ENCODE measurements at places on chromosomes 1 and 21.

DNA sequence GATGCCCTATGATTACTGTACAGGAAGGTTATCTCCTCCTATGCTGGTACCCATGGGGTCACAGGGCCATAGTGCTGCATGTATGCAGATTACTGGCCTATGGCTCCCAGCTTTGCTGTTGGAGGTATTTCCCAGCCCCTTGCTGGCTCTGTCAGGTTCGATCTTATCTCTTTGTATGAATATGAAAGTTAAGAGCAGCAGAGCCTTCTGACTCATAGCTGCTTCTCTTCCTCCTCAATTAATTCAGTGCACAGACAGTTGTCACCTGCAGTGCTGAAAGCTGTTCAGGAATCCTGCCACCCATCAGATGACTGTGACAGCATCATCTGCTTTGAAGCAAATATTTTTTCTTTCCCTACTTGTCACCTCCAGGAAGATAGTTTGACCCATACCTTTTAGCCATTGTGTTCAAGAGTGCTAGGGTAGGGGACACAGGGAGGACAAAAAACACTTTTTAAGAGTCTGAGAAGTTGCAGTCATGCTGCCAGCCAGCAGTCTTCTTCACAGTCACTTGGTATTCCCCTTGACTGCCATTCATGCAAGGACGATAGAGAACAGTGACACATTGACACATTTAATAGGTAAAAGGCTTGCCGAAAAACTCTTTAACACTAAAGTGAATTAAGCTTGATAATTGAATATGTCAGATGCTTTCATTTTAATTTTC is 73.1 kb downstream of the KIF1B start:
- no peak for DNase-seq

DNA sequence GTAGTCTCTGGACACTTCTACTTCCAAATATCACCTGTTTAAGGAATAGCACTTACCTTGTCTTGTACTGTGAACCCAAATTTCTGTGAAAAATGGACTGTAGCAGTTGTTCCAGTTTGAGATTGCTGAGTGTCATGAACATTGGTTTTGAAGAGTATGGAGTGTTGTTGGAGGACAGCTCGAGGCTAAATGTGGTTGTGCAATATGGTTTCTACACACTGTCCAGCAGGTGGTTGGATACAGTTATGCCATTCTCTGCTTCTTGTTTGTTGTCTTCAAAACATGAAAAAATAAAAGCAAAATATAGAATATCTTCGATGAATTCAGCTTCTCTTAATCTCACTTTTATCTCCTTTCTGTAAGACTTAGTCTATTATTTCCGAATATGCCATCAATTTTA is 67.1 kb downstream of the DDR2 start:
- no peak for DNase-seq

DNA sequence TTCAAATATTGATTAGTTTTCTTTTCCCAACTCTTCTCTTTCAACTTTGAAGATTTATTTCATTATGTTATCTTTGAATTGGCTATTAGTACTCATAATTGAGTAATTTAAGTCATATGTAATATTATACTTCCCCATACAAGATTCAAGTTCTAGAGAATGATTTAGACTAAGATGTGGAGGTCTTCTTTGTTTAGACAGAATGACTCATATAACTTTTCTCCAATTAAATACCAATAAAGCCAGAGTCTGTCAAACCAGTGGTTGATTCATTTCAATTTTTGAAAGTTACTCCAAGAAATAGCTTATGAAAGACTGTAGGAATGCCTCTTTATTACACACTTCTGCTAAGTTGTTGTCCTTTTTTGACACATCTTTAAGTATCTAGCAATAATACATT is 115.8 kb upstream of the SLC35F3 start:
- no peak for DNase-seq

DNA sequence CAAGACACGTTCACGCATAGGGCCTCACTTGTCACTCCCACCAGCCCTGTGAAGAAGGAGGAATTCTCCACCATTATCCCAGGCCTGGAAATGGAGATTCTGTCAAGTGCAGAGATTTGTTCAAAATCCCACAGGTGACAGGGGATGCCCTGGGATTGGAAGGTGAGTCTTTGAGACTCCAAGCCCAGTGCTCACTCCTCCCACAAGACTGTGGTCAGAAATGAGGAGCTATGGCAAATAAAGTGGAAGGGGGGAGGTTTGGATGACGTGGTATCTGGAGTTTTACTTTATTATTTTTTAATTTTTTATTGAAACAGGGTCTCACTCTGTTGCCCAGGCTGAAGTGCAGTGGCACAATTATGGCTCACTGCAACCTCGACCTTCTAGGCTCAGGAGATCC is 12.8 kb upstream of the FOXO6 start:
- no peak for DNase-seq

- DNase-seq = no peak
These were observed 142.2 kb downstream of the NFIA start for GRCh38 chr1:61224609-61225008.

DNA sequence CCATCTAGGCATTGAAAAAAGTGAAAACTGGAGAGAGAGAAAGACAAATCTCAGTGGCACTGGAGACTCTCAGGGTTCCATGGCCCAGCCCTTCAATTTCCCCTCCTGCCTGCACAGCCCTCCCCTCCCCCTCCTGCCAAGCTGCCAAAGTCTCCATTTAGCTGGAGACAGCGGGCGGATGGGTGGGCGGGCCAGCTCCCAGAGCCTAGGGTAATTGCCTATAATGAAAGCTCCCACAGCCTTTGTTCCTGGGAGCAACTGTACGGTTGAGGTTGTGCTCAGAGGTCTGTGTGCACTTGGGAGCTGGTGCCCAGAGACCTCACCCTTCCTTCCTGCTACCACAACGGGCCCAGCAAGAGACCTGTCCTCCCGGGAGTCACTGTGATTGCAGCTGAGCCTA is 89.6 kb downstream of the NAV1 start:
- DNase-seq = no peak

GRCh38 chr1:203500279-203500678 is 6.3 kb downstream of the OPTC start:
- no peak for DNase-seq

GRCh38 chr1:154629061-154629674 is 21.2 kb upstream of the ADAR start:
- no peak for DNase-seq

DNA sequence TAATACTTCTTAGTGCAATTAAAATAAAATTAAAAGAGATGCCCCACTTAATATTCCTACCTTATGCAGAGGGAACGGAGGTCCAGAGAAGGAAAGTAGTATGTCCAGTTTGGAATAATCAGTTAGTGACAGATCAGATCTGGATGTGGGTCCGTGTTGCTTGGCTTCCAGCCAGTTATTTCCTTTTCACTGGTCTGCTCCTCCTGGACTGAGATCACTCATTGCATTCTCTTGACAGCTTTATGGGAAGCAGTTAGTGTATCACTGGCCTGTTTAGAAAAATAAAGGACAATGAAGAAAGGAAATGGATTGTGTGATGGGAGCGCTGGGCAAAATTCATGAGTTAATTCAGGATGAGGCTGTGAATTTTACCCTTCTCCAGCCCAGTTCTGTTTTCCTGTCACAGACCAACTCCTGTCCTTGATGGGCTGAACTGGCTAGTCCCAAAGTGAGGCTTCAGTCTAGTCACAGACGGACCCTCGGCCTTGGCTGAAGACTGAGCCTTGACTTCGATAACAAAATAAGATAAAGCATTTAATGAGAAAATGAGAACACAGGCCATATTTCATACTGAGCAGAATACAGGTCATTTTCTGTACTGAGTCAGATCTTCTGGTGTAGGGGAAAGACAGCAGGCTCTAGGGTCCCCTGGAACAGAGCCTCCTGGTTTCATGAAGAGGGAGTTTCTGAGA is 85.2 kb upstream of the TRABD2B start:
- DNase-seq = no peak

GRCh38 chr1:200784576-200784975 is 45.9 kb downstream of the CAMSAP2 start:
- DNase-seq = no peak

GRCh38 chr1:166980383-166980782 is 5.0 kb upstream of the ILDR2 start:
- DNase-seq = no peak

GRCh38 chr1:25095635-25096200 is 136.6 kb downstream of the SYF2 start:
- DNase-seq = no peak

GRCh38 chr1:194184425-194184824 is 998.0 kb upstream of the B3GALT2 start:
- DNase-seq = no peak

DNA sequence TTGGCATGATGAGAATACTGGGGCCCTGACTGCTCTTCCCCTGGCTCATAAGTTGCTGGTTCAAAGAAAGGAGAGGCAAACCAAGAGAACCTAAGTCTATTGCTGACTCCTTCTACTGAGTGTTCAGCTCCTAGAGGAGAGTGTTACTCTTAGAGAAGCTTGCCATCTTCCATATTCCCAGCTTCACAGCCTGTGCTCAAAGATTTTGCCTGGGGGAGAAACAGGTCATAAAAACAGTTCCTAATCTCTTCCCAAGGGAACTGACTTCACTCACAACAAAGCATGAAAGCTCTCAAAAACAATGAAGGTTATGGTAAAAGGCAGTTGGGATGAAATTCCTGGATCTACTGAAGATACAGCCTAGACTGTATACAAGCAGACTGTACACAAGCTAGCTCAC is 37.1 kb downstream of the LRRC40 start:
- DNase-seq = no peak

DNA sequence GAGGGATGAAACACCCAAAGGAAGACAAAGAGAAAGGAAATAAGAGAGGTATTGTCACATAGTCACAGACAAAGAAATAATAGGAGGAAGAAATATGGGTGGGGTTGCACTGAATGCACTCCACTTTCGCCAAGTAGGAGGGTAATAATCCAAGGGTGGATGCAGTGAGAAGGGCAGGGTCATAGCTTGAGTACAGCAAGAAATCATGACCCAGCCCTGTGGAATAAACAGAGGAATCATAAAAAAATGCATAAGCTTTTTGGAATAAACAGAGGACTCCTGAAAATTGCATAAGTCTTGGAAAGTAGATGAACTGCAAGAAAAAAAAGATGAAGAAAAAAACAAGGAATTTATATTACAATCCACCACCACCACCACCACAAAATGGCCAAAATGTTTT is 53.1 kb upstream of the CD55 start:
- DNase-seq = no peak

GRCh38 chr1:40059960-40060750 is 19.6 kb downstream of the CAP1 start:
- no peak for DNase-seq

DNA sequence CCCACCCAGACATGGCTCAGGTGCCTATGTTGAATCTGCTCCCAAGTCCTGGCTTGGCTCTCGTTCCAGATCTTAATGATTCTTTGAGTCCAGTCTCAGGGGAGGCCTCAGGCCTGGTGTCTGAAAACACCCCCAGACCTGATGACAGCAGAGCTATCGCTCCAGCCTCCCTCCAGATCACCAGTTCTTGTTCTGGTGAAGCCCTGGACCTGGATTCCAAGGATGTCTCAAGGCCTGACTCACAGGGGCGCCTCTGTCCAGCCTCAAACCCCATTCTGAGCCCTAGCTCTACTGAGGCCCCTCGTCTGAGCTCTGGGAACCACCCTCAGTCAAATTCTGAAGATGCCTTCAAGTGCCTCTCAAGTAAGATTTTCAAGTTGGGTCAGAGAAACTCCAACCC is 11.4 kb downstream of the MROH7 start:
- DNase-seq = no peak

DNA sequence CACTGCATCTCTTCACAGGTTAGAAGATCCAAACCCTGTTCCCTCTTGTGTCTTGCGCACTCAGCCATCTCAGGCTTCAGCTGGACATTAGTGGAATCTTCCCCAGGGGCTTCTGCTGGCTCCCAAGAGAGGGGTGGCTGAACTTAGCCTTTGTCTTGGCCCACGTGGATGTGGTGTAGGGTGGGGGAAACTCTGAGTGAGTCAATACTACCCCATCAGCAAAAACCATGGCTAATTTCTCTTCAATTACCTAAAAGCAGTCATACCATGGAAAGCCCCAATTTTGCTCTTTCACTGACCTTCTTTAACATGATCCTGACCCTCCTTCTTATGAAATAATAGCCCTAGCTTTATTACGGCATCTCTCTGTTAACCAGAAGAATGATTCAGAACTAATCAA is 72.5 kb upstream of the RAB3GAP2 start:
- DNase-seq = no peak

GRCh38 chr1:11792106-11792505 is 13.7 kb downstream of the MTHFR start:
- no peak for DNase-seq

DNA sequence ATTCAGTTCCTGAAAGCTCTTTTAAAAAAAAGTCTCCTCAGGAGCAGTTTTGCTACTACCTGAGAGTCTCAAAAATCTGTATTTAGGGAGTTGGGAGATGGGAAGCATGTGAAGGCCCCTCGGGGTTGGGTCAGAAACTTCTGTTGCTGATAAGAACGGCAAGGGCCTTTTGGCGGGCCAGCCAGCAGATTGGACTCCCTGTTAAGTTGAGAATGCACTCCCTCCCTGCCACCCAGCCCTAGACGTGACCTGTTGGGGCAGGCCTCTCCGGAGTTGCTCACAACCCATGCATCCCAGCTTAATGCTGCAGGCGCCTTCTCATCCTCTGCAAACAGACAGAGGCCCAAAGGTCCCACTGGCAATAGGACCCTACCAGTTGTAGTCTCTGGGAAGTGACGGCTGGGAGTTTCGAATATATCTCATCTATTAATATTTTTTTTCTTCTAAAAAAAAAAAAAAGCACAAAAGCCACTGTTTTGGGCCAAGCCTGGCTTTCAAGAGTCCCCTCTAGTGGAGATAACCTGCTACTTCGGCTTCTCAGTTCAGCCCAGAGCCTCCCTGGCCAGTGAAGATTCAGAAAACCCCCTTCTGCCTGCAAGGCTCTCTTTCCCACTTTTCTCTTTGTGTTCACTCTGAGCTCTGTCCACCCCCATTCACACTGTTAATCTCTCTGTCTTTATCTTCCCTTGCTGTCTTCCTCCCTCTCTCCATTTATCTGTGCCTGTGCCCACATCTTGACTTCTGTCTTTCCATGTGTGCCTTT is 5.3 kb downstream of the PLXNA2 start:
- no peak for DNase-seq

DNA sequence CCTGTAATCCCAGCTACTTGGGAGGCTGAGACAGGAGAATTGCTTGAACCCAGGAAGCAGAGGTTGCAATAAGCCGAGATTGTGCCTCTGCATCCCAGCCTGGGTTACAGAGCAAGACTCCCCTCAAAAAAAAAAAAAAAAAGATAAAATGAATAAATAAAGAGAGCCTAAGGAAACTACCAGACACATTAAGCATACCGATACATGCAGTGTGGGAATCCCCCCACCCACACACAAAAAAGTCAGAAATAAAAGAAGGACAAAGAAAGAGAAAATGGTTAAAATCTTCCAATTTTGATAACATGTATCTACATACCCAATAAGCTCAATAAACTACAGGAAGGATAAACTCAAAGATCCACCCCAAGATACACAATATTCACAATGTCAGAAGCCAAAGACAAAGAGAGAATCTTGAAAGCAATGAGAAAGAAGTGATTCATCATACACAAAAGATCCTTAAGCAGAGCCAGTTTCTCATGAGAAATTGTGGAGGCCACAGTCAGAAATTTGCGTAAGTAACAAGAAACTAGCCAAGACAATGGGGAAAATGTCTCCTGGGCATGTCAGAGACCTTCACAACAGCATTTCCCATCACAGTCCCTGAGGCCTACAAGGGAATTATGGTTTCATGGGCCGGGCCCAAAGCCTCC is 1197.0 kb downstream of the AMY1C start:
- no peak for DNase-seq

GRCh38 chr1:204834336-204834735 is 36.3 kb upstream of the NFASC start:
- no peak for DNase-seq
